ENCODE measurements at places on chromosomes 3 and 15.

DNA sequence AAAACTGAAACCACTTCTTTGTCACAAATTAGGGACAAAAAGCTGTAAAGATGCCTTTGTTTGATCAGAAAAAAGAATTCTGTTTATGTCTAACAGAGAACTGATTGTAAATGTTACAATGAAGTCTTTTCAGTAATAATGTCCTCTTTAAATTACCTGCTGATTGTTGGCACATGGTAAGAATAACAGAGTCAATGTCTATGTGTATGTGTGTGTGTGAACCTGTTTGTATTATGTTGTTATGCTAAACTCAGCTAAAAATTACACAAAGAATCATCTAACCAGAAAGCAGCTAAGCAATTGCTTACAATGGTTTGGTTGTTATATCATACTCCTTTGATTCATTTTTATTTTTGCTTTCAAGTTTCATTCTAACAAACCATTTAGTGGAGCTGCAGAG is 159.1 kb upstream of the PDZRN3 start:
- DNase-seq = no peak

- no peak for DNase-seq
Observed at GRCh38 chr3:164730815-164731360, 347.4 kb downstream of the SI start.

GRCh38 chr15:82165948-82166376 is 96.6 kb downstream of the EFL1 start:
- no peak for DNase-seq

DNA sequence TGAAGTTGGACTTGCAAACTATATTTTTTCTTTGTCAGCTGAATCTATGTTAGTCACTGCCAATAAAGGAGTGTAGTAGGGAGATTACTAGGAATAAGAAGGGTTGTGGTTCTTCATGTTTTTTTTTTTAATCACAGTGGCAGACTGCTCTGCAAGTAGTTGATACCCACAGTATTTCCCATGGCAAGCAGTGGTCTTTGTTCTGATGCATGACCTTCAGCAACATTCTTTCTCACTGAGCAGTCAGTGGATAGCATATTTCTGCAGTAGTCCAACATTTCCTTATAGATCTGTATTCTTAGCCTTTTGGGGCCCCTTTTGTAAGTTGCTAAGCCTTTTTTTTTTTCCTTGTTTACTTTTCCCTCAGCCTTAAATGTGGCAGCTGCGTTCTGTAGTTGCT is 151.1 kb downstream of the DOCK3 start:
- no peak for DNase-seq

GRCh38 chr15:74022706-74023470 is 28.4 kb downstream of the PML start:
- no peak for DNase-seq
